Cerebellar nuclear complex (tissue), 1 donor: ENCODE measurements at places on chromosomes 11 and 22.

GRCh38 chr11:119065369-119065768, 2.2 kb upstream of the VPS11 start:
- DNase-seq = no peak

GRCh38 chr11:105489446-105489845, 120.4 kb upstream of the GRIA4 start:
- no peak for DNase-seq

- no peak for DNase-seq
These were observed 32.7 kb downstream of the P4HA3 start for GRCh38 chr11:74278721-74279161.

DNA sequence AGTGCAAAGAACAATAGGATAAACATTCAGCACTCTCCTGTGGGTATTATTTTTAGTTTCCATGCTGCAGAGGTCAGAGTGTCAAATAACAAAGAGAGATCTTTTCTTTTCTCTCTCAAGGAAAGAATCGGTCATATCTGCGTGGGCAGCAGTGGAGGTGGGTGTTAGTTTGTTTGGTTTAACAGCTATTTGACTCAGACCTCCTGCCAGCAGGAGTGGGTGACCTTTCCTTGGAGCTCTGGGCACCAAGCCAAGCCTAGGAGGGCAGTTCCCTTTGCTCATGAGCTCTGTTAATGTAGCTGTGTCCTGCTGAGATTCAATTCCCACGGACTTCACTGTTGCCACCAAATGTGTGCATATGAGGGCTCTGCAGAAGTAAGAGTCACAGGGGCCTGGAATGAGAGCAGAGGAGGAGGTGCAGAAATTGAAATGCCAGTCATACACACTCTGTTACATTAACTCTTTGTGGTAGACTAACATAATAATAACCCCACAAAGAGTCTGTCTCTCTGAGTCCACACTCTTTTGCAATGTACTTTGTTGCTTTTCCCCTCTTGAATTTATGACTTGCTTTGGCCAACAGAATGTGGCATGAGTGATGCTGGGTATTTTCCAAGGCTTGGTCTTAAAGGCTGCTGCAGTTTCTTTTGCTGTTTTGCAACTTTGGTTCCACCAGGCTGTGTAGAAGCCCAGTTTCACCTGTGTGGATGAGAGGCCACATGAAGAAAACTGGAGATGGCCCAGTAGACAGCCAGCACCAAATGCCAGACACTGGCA, 76.0 kb upstream of the GRK3 start:
- no peak for DNase-seq

DNA sequence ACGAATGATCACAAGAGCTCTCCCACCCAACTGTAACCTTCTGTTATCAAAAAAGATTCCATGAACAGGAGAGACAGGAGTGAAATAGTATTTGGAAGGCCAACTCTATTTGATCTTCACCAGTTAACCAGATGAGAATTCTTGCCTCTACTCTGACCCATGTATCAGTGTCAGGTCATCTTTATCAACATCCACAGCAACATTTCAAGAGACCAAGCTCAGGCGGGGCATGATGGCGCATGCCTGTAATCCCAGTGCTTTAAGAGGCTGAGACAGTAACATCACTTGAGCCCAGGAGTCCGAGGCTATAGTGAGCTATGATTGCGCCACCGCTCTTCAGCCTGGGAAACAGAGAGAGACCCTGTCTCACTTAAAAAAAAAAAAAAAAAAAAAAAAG, 62.3 kb downstream of the GAB2 start:
- DNase-seq = no peak

GRCh38 chr22:29032014-29032475, 29.6 kb downstream of the C22orf31 start:
- no peak for DNase-seq

GRCh38 chr11:74936087-74936486, 12.8 kb downstream of the XRRA1 start:
- DNase-seq = no peak

DNA sequence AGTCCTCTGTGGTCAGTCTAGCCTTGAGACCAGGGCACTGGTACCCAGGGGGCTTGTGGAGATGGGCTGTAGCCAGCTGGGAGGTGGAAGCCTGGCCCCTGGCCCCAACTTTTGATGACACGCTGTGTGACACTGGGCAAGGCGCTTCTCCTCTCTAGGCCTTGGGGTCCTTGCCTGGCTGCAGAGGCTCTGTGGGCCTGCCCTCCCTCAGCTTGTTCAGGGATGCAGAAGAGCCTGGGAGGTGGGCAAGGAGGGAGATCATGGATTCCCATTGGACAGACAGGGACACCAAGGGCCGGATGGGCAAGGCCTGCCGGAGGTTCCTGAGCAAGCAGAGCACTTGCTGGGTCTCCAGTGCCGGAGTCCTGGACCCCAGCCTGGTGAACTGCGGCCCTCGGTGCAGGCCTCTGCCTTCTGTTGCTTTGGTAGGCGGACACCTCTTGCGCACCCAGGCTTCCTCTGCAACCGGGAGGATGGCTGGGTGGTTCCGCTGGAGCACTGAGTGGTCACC, 1.3 kb upstream of the PPP2R5B start:
- no peak for DNase-seq

- DNase-seq = peak; percentile 46
These were observed 25.8 kb downstream of the ZC3H7B start for GRCh38 chr22:41327124-41327523.

GRCh38 chr11:69253028-69253427, 40.9 kb upstream of the MYEOV start:
- DNase-seq = no peak

DNA sequence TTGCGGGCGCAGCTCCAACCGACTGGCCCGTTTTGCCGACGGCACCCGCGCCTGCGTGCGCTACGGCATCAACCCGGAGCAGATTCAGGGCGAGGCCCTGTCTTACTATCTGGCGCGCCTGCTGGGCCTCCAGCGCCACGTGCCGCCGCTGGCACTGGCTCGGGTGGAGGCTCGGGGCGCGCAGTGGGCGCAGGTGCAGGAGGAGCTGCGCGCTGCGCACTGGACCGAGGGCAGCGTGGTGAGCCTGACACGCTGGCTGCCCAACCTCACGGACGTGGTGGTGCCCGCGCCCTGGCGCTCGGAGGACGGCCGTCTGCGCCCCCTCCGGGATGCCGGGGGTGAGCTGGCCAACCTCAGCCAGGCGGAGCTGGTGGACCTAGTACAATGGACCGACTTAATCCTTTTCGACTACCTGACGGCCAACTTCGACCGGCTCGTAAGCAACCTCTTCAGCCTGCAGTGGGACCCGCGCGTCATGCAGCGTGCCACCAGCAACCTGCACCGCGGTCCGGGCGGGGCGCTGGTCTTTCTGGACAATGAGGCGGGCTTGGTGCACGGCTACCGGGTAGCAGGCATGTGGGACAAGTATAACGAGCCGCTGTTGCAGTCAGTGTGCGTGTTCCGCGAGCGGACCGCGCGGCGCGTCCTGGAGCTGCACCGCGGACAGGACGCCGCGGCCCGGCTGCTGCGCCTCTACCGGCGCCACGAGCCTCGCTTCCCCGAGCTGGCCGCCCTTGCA, 1.0 kb downstream of the FJX1 start:
- DNase-seq = no peak

- no peak for DNase-seq
These were observed 33.5 kb downstream of the ENTHD1 start for GRCh38 chr22:39859903-39860588.

GRCh38 chr11:28107191-28107749, 686 bp downstream of the KIF18A start:
- no peak for DNase-seq

DNA sequence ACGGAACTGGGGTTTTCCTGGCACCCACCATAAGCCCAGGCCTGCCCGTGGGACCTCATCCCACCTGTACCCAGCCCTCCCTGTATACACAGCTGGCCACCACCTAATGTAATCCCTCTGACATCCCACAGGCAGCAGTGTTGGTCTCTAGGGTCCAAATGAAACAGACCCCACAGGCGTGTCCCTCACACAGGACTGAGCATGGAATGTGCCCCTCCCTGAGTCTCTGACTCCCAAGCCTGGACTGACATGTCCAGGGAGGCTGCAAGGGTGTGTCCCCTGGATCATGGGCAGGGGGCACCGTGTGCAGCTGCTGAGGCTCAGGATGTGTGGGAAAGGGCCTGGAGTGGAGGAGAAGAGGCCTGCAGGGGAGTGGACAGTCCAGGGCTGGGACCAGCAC, 50.6 kb upstream of the PPARA start:
- DNase-seq = no peak

- no peak for DNase-seq
These were observed 32.2 kb downstream of the C2CD3 start for GRCh38 chr11:74138572-74138971.
